ENCODE measurements at places on chromosomes 1 and 21.
A peak's percentile ranks its signal among the peaks of the same experiment; 100 is the strongest.

- DNase-seq = no peak
These were observed 90.1 kb downstream of the TMEM53 start for GRCh38 chr1:44584167-44584566.

DNA sequence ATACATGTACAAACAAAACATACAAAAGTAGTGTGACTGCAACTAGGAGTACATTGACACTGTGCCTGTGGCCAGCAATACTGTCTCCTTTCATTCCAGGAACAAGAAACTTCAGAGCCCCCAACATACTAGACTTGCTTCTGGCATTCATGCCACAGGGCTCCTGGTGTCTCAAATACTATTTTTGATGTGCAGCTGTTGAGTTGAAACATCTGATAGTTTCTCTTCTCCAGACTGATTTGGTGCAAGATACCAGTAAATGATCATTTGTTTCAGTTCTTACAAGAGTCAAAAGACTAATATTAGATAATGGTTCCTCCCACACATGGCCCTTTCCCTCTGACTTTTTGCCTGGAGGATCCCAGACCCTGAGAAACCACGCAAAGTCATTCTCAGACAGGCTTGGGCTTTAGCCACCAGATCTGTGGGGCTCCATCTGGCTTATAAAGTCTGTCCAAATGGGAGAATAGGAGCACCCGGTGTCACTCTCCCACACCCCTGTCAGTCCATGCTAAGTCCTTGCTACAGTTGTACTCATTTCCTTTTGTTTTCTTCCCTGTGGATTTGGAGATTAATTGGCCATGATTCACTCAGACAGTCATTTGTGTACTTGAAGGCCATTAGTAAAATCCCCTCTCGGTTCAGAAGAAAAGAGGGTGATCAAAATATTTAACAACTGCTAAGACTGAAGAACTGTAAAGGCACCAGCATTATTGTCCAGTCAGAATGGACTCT is 163.5 kb upstream of the RUNX1 start:
- peak; percentile 61 for DNase-seq

- DNase-seq = peak; percentile 29
These were observed 73.9 kb downstream of the CACHD1 start for GRCh38 chr1:64543831-64544230.

DNA sequence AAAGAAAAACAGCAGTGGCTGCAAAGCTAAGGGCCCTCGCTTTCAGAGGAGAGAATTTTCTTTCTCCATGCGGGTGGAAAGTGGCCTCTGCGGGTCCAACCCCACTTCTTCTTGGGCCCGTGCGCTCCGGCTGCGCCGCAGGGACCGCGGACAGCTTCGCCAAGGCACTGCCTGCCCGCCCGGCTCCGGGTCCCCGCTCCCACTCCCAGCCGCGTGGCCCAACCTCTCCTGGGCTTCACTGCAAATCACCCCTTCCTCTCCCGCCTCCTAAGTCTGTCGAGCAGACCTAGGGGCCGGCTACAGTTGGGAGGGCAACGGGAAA is 1.0 kb upstream of the RUNX3 start:
- no peak for DNase-seq

- DNase-seq = peak; percentile 8
These were observed 18.9 kb upstream of the RGS7 start for GRCh38 chr1:241375886-241376285.

GRCh38 chr1:214917081-214917635 is 165.4 kb upstream of the KCNK2 start:
- DNase-seq = no peak

GRCh38 chr1:207823880-207824566 is 72.2 kb downstream of the CD46 start:
- DNase-seq = peak; percentile 90

GRCh38 chr1:30742300-30742962 is 15.1 kb downstream of the LAPTM5 start:
- DNase-seq = no peak

- DNase-seq = no peak
These were observed 112.9 kb downstream of the APP start for GRCh38 chr21:26057477-26058170.

DNA sequence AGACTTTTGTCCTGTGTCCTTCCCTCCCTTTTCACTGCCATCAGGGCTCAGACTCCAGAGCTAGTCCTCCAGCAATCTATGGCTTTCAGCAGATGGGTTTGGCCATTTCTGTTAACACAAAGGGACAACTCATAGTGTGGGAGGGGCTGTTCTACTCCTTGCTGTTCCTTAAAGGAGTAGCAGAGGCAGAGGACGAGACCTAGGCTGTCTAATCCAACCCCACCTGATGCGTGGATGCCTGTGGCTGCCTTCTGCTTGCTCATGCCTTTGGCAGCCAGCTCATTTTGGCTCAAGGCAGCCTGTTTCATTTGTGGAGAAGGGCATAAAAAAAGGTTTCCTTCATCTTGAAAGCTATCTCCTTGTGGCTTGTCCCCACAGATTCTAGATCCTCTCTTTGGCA is 27.0 kb downstream of the MFSD2A start:
- DNase-seq = peak; percentile 75

- no peak for DNase-seq
These were observed 88.8 kb downstream of the KIF1B start for GRCh38 chr1:10299151-10299550.

GRCh38 chr1:105934806-105935205 is 1121.7 kb upstream of the PRMT6 start:
- no peak for DNase-seq

DNA sequence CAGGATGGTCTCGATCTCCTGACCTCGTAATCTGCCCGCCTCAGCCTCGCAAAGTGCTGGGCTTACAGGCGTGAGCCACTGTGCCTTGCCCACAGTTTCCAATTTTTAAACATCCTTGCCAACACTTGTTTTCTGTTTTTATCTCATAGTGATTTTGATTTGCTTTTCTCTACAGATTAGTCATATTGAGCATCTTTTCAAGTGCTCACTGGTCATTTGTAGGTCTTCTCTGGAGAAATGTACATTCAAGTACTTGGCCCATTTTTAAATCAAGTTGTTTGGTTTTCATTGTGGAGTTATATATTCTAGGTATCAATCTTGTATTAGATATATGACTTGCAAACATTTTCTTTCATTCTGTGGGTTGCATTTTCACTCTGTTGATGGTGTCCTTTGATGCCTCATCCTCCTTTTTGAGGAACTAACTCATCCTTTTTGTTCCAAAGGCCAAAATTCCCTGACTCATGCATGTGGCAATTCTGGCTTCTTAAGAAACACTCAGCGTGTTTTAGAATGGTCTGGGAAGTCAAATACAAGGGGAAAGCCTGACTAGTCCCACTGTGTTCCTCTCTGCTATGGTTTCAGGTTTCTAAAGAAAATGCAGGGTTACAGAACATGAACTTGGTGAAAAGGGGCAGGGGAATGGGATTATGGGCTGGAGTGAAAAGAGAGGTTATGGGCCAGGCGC is 37.3 kb downstream of the PTAFR start:
- DNase-seq = no peak

- peak; percentile 50 for DNase-seq
These were observed 553.9 kb downstream of the DPYD start for GRCh38 chr1:97366984-97367383.

GRCh38 chr1:212153635-212154034 is 118.1 kb downstream of the DTL start:
- no peak for DNase-seq

- DNase-seq = no peak
These were observed 31.7 kb upstream of the LAX1 start for GRCh38 chr1:203733009-203733863.

All from fibroblast of skin of scalp (primary cell).